Stimulated activated CD4-positive, alpha-beta T cell treated with anti-CD3 and anti-CD28 coated beads, Interleukin-1b, Interleukin-23, amount 100 ng/mL, for 1 hour (primary cell): ENCODE measurements at places on chromosomes 3 and 15.

DNA sequence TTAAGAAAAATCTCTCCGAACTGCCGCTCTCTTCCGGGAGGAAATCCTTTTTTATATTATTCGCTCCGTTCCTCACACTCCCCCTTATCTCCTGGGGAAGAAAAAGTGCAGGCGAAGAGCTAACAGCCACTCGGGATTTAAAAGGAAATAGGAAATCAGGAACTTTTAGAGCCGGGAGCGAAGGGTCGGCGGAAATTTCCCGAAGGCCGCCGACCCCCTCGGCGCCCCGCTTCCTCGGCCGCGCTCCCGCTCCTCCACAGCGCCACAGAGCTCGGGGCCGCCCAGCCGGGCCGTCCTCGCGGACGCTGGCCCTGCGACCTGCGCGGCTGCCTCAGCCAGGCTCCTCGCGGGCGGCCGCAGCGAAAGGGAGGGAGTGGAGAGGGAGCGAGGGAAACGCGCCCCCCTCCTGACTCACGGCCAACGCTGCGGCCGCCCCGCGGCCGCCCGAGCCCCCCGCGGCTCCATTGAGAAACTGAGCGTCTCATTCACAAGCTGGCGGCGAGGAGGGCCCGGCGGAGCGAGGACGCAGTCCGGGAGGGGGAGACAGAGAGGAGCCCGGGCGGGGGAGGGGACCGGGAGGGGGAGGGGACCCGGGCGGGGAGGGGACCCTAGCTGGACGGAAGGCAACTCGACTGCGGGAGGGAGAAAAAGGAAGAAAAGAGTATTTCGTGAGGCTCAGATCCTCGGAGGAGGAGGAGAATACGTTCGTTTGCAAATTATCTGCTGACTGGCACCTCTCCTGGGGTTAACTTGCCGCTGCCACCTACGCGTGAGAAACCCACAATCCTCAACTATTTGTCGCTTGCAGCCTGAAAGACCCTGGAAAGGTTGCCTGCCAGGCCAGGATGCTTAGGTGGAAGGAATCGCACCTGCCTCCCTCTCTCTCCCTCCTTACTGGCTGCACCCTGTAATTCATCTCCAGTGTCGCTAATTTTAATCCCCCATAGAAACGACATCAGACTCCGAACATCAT is at the start of gene PTPN9:
PTPN9 (minus strand) TSS at position 368 of the 973 bp plus-strand sequence. CDS start 539 bp downstream, outside the sequence.
- DNase-seq, result peak; percentile 34

- DNase-seq, result no peak
These were observed 163.8 kb upstream of the MBNL1 start for GRCh38 chr3:152104847-152105415.

DNA sequence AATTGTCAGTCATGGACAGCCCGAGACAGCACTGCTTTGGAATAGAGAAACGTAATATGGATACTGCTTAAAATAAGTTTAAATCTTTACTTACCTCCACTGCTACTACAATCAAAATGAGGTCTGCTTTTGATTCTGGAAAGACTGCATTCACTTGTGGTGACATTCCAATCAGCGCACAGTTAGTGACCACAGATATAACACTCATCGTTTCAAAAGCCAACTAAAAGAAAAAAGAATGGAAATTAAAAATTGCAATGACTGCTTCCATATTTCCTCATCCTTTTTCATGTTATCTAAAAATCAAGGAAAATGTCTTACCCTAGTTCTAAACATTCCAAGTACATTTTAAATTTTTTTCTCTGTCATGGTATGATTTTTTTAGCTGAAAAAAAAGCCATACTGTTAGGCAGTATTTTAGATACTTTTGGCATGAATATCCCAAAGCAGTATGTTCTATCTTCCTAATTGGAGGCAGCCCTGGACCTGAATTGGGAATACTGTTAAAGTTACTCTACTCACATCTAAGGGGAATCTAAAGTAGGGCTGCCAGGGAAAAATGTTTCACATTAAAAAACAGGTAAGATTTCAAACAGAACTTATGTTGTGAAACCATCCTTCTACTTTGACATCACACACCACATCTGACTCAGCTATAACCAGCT is 72.1 kb downstream of the ANO10 start:
- DNase-seq, result no peak

GRCh38 chr3:51671734-51672475 is 853 bp downstream of the TEX264 start:
- DNase-seq, result no peak

DNA sequence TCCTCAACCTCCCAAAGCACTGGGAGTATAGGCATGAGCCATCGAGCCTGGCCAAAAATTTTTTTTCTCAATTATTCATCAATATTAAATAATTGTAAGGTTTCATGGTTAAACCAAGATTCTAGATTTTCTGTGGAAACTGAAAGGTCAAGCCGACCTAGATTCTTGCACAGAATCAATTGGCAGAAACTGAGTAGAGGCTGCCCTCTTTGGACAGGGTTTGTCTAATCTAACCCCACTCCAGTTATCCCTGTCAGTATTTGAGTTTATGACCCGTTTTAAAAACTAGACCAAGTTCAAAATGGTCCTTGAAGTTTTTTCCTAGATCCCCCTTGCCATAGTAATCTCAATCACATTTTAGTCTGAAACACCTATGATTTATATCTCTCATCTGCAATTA is 8.6 kb upstream of the ADAM10 start:
- no peak for DNase-seq

GRCh38 chr15:41233367-41233771 is 2.3 kb downstream of the CHP1 start:
- no peak for DNase-seq

- no peak for DNase-seq
These were observed 86.8 kb downstream of the SYNPR start for GRCh38 chr3:63364910-63365309.

GRCh38 chr15:73264881-73265280 is 103.9 kb downstream of the HCN4 start:
- no peak for DNase-seq

DNA sequence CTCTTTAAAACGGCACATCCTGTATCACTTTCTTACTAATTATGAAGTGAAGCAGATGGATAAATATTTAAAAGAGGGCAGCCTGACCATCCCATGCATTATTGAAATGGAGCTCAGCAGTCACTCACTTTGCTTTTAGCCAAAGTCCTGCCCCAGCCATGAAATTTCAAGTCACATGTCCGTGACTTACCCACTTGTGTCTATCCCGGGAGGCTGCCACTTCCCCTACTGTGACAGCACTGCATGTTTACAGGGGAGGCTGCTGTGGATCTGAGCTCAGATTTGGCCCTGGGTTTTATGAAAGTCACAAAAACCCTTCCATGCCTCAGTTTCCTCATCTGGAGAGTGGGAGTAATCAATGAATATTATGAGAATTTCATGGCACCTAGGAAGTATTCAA is 17.9 kb upstream of the LRRK1 start:
- DNase-seq, result no peak

DNA sequence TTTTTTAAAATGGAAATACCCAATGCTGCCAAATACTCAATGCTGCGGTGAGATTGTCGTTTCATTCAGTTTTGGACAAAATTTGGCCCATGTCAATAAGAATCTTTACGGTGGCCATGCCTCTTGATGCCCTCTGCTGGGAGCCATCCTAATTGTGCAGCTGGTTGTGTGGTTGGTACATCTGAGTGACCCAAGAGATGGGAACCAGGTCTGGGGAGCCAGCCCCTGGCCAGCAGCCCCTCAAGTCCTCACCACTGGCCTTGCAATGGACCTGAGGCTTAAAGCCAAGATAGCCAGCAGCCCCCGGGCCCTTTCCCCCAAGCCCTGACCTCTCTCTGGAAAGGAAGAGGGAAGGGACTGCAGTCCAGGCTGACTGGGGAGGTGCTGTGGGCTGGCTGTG is 36.4 kb upstream of the ESYT3 start:
- DNase-seq, result no peak

GRCh38 chr15:97745481-97746071 is 214.9 kb upstream of the ARRDC4 start:
- DNase-seq, result no peak

GRCh38 chr3:25854635-25855034 is 64.7 kb downstream of the OXSM start:
- no peak for DNase-seq

GRCh38 chr15:49343546-49343945 is 79.5 kb upstream of the FGF7 start:
- no peak for DNase-seq

DNA sequence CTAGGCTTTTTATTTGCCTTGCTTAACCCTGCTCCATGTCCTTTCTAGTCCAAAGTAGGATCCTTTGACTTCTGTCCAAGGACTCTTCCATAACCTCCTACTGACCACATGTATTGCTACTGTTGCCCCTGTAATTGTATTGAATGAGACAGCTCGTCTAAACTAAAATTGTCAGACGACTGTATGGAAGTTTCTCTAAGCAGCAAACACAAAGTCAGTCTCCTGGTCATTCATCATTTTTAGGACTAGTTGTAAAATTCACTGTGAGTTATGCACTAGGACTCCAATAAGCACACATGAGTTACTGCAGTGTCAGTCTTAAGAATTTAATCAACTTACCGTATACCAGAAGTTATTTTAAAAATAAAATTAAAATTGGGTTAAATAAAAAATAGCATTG is 32.8 kb downstream of the SLTM start:
- no peak for DNase-seq

- no peak for DNase-seq
These were observed 2.2 kb downstream of the EFHB start for GRCh38 chr3:19931767-19932188.

GRCh38 chr15:33419701-33420100 is 108.9 kb downstream of the RYR3 start:
- no peak for DNase-seq

GRCh38 chr15:67256051-67256450 is 1.5 kb downstream of the IQCH start:
- no peak for DNase-seq

DNA sequence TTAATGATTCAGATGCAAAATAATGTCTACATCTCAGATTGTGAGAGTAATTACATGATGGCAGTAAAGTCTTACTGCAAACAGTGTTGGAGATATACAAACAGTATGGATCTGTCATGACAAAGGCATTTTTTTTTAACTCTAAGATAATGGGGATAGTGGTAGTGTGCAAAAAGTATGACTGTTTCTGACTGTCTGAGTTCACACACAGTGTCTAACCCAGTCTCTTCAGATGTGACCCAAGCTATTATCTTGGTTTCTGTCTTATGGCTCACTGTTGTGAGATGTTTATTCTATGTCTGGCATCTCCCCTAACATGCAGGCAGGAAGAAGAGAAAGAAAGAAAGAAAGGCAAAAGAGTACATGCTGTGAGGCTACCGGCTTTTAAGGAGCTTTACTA is 17.0 kb downstream of the RPL39L start:
- no peak for DNase-seq

- DNase-seq, result no peak
These were observed 72.0 kb downstream of the PDZRN3 start for GRCh38 chr3:73552700-73553099.
